ENCODE measurements at places on chromosomes 5 and 9. TPM values are rescaled to one million over a fixed set of nuclear protein-coding genes. Genes with fewer than 3 reads are reported as not detected.

- DNase-seq = peak; percentile 37
These were observed 74.5 kb downstream of the APTX start for GRCh38 chr9:32926911-32927310.

The SURF1 gene
- total RNA-seq = 34.1 TPM

The ARL10 gene
- total RNA-seq = 8.0 TPM

The RPL7A gene
- 1,074 TPM for total RNA-seq

The HBEGF gene
- total RNA-seq = 12.9 TPM

DNA sequence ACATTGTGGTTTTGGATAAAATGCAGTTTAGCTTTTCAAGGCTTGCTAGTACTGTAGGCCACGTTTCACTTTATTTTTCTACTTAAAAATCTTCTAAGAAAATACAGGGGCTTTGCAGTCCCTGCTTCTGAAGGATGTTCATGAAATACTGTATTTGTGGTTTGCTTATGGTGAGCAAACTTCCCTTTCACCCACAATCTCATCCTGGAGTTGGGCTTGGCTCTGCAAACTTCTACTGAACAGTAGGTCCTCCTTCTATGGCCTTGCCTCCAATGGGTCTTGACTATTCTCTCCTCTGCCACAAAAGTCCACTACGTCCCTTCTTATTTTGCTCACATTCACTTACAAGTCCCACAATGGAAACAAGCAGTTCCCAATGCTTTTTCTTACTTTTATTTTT lies 502.7 kb upstream of the KLF4 start:
- no peak for DNase-seq

DNA sequence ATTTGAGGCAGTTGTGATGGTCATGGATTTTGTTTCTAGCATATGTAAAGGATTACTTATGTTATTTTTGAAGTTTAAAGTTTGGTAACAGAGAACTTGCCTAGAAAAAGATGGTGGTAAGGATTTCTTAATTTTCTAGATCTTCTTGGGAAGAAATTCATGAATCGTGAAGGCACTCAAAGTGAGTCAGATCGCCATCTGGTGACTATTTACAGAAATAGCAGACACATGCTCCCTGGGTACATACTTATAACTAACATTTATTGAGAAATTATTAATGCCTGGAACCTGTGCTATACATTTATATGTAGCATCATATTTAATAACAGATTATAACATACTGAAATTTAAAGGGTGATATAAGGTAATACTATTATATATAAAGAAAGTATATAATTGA lies 299.7 kb downstream of the IZUMO3 start:
- no peak for DNase-seq

DNA sequence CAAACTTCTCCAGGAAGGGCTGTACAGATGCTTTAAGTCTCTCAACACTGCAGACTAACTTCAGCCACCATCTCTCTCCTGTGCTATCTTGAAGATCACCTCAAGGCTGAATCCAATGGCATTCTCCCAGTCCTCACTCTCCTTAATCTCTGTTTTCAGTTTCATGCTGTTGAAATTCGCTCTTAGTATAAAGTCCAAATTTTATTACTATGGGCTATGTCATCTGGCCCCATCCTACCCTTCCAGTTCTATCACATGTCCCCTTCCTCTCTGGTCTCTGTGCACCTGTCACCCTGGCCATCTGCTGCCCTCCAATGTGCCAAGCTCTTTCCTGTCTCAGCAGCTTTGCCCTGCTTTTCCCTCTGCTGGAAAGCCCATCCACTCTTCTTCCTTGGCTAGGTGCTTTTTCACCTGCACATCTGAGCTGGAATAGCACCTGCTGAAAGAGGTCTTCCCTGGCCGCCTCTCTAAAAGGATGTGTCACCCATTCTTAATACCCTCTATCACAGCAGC lies 284.7 kb upstream of the MAP3K1 start:
- no peak for DNase-seq

DNA sequence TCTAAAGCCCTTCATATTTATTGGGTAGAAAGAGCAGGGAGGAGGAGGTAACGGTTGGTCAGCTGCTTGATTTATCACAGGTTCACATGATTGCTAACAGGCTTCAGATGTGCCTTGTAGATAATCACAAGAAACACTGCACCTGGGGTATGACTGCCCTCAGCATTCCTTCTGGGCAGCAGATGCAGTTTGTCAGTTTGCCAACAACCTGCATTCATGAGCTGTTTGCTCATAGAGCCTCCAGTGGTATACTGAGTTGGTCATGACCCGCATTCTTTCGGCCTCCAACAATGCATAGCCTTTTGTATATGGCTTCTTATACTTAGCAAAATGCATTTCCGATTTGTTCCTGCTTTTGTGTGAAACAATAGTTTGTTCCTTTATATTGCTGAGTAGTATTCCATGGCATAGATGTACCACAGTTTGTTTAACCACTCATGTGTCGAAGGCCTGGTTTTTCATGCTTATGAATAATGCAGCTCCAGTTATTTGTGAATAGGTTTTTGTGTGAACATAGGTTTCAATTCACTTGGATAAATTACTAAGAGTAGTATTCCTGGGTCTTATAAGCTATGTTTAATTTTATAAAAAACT lies 83.6 kb downstream of the ARHGEF28 start:
- DNase-seq = no peak

The RNF208 gene
- total RNA-seq = 18.1 TPM

The SLC46A2 gene
- total RNA-seq = not detected

The ROR2 gene
- 25.4 TPM for total RNA-seq

DNA sequence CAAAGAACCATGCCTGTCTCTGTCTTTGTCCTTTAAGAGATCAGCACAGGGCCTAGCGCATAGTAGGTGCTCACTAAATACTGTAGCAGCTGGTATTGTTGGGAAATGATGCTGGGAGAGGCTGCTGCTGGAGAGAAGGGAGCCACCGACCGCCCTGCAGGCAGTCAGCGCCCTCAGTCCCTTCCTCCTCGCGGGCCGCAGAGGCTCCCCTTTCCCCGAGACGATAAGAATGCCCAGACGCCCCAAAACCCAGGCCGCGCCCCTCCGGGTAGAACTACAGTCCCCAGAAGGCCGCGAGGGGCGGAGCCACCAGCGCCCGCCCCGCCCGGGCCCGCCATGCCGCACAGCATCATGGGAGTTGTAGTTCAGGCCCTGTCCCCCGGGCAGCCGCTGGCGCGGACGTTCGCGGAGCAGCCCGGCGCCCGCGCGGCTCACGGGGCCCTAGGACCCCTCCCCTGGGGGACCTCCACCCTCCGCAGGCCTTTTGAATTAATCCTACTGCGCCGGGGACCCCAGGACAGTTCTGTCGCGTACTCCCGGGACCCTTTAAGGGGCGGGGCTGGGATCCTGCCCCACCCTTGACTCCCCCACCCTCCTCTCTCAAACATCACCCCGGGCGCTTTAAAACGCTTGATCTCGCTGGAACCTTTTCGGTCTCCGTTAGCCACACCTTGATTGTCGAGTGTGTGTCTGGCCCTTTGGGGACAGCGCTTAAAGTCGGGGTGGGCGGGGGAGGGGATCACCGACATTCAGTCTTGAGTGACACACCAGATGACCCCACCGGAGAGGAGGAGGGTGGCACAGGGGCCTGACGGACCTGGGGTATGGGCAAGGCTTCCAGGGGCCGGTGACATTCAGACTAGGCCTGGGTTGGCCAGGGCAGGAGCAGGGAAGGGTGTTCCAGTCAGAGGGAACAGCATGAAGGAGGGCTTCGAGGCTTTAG lies 24.8 kb upstream of the IER5L start:
- peak; percentile 90 for DNase-seq

GRCh38 chr5:77181596-77182304 lies 28.7 kb upstream of the PDE8B start:
- DNase-seq = no peak

DNA sequence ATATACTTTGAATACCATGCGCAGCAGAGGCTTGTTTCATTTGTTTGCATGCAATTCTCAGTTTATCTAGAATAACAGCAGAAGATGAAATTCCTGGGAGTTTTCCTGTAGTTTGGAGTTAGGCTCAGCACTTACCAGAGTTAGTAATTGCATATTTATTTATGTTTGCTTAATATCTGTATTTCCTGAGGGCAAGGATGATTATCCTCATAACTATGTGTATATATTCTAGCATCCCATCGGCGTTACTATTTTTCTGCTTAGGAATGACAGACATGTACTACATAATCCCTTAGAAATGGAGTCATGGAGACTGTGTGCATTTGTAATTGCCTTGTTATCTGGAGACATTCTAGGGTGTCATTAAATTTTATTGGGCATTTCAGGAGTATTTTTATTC lies 1184.8 kb downstream of the DTWD2 start:
- no peak for DNase-seq

DNA sequence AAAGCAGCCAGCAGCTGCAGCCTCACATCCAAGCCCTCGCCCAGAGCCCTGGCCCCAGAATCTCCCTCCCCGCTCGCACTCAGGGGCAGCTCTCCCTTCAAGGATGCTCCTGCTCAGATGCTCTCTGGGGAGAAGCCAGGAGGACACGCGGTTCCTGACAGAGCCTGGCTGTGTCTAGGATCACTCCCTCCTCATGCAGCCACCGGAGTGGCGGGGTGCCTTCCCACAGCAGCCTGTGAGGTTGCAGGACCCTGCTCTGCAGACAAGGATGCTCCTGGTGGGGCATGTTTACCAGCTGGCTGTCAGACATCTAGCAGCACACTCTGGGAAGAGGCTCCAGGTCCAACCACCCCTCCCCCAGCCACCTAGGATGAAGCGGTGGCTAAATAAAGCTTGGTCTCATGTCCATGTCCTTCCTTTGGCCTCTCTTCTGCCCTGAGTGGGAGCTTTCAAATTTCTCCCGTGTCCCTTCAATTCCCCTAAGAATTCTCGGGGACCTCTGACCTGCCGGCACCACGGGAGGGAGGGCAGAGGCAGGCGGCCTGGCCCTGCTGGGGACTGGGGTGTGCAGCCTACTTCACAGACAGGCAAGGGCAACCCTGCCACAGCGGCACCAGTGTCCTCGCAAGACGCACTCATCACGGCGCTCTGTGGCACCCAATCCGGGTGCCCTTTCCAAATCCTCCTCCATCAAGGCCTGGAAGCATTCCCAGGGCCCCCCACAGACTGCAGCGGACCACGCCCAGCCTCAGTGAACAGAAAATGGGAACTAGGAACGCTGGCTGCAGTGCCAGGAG lies 88.3 kb upstream of the SARDH start:
- no peak for DNase-seq

The ZNF879 gene
- total RNA-seq = 4.7 TPM

DNA sequence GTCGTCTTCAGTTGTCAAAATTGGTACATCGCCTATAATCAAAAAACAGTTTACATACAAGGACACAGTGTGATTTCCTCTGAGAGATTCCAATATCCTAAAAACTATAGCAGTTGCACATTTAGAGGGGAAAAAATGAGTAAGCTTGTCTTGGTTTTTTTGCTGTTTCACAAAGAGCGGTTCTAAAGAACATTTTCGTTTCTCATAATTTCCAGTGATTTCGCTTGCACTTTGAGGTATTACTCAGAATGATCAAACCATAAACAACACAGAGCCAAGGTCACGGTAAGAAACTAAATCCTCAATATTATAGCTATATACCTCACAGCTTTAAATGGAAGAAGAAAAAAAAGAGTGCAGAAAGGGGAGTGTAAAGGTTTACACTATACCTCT lies 861 bp downstream of the MTX3 start:
- no peak for DNase-seq

The HMMR gene
- total RNA-seq = 0.52 TPM

DNA sequence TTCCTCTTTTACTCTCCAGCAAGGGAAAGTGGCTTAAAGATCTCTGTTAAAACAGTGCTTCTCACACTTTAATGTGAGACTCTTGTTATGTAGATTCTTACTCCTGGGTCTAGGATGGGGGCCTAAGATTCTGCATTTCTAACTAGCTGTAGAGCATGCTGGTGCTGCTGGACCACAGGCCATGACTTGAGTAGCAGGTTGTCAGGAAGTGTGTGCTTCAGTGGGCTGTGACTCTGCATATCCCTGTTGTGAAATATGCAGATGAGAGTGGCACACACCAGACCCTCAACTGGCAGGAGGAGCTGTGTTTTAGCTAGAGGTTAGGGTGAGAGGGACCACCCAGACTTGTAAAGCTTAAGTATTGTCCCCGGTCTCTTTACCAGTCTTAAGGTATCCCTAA lies 191.1 kb upstream of the DMRT1 start:
- DNase-seq = no peak

- DNase-seq = no peak
These were observed 225.2 kb downstream of the CFAP90 start for GRCh38 chr5:7625740-7626139.

The GBGT1 gene
- total RNA-seq = 10.8 TPM

DNA sequence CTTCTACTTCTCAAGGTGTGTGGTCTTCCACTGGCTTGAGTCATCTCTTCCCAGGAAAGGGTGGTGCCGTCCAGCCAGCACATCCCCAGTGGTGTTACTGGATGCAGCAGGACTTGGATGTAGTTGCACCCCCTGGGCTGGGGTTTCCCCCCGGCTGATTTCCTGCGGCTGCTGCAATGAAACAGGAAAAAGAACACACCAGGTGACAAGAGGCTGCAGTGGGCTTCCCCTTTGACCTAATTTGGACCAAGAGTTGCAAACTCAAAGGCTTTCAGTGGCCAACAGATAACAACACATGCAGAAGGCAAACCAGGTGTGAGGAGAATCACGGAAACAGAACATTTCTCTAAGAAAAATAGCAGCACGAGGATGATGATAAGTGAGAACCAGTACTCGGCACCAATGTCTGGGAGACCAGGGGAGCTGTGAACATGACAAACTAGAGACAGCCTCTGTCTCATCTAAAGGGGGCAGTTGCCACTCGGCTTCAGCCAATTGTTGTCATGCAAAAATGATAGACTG lies 83.7 kb downstream of the PDE6A start:
- DNase-seq = no peak

- no peak for DNase-seq
These were observed 67.8 kb downstream of the MED27 start for GRCh38 chr9:132011896-132012295.

The TMEM141 gene
- total RNA-seq = 85.7 TPM

DNA sequence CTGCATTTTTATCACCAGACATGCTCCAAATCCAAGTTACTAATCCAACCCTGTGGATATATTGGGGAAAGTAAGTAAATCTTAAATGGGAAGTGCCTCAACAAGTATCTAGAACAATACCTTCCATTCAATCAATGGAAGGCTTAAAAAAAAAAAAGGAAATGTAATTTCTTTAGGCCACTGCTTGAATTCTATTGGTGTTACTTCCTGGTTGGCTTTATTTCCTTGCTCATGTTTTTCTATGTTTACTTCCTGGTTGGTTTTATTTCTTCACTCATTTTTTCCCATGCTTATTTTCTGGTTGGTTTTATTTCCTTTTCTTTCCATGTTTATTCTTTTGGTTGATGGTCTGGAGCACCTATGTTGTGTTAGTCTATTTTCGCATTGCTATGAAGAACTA lies 363.9 kb downstream of the KDM4C start:
- no peak for DNase-seq

- no peak for DNase-seq
These were observed 150.9 kb upstream of the LHFPL2 start for GRCh38 chr5:78799266-78800017.

The OR1J2 gene
- not detected for total RNA-seq

GRCh38 chr5:112254303-112254702 lies 164.8 kb downstream of the EPB41L4A start:
- no peak for DNase-seq

DNA sequence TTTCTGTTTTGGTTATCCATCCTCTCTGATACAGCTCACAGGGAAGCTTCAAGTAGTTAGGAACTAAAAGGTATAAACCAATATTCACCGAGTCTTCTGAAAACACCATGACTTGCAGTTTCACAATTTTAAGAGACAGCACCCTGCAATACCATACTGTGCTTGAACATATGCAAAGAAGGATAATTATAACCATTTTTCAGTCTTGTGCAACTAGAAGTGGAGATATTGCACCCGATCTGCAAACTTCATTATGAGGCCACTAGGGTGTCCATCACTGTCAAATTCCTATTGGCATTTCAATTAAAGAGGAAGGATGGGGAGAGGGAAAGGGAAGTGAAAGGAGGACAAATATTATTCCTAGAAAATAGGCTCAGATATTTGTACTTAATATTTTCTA lies 32.4 kb upstream of the CEP120 start:
- no peak for DNase-seq
